ENCODE measurements at places on chromosomes 13 and 19.

- DNase-seq: no peak
Measured at GRCh38 chr13:65217471-65217995, 2012.6 kb downstream of the PCDH9 start.

DNA sequence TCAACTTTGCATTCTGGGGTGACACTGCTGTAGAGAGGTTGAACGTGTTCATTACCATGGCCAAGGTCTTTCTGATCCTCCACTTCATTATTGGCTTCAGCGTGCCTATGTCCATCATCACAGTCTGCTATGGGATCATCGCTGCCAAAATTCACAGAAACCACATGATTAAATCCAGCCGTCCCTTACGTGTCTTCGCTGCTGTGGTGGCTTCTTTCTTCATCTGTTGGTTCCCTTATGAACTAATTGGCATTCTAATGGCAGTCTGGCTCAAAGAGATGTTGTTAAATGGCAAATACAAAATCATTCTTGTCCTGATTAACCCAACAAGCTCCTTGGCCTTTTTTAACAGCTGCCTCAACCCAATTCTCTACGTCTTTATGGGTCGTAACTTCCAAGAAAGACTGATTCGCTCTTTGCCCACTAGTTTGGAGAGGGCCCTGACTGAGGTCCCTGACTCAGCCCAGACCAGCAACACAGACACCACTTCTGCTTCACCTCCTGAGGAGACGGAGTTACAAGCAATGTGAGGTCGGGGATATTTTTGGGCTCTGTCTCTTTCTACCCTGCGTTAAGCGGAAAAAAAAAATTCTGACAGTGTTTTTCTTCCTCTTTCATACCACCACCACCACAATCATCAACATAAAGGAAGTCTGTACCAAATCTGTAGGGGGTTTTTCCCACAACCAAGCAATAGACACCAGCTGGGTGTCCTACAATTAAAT is 29.5 kb downstream of the FPR3 start:
- no peak for DNase-seq

- DNase-seq: no peak
Measured at GRCh38 chr13:114019367-114019766, 45.5 kb upstream of the C13orf46 start.

DNA sequence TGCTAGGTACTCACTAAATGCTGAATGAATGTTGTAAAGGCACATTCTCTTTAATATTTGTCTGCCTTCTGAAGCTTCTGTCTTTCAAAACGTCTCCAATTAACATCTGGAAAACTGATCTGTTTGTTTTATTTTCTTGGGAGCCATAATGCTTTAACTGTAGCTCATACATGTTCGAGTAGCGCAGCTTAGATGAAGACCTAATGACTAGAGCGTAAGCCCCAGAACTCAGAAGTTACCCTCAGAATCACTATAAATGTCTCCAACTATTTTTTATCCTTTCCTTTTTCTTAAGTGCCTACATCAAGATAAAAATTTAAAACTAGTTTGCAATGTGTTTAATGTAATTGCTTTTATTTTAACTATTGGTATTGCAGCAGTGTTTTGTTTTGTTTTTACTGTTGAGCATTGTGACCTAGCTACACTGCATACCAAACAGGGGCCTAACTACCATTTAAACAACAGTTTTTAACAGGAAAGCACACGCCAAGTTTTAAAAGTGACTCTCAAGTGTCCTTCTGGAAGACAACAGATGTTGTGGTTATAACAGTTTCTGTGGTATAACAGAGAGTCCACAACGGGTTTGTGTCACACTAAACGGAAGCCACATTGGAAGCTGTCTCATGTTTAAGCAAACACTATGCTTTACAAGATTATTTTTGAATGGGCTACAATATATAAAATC is 42.0 kb downstream of the MRPL57 start:
- no peak for DNase-seq

- no peak for DNase-seq
Measured at GRCh38 chr19:45340232-45340898, at the start of gene KLC3. TSS of gene KLC3 (plus strand) at chr19:45340750. CDS start at chr19:45345542, 4,792 bp downstream.

GRCh38 chr19:9431475-9431874 is 3.9 kb downstream of the ZNF266 start:
- no peak for DNase-seq

DNA sequence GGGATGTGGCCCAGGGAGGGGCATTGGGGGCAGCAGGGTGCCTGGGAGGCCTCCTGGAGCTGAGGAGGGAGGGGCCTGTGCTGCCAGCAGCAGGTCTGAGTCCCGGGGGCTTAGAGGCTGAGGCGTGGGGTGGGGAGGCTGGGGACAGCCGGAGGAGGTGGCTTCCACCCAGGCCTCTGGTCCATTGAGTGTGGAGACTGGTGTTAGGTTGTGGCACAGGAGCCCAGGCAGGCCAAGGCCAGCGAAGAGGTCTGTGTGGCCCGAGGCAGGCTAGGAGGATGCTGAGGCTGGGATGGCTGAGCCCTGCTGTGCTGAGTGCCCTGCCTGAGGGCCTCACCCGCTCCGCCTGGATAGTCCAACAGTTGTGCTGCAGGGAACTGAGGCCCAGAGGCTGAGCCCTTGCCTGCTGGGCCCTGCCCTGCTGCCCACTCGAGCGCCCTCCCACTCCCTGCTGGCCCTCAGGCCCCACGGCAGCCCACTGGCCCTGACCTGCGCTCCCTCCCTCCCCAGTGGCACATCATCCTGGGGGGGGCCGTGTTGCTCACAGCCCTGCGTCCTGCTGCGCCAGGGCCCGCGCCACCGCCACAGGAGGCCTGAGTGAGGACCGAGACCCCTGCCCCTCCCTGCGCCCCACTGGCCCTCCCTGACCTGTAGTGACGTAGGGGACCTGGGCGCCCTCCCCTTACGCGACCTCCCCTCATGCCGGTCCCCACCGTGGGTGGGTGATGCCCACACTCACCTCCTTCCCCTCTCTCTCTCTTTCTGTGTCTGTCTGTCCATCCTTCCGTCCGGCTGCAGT is 4.9 kb upstream of the GARIN5A start:
- DNase-seq: no peak

DNA sequence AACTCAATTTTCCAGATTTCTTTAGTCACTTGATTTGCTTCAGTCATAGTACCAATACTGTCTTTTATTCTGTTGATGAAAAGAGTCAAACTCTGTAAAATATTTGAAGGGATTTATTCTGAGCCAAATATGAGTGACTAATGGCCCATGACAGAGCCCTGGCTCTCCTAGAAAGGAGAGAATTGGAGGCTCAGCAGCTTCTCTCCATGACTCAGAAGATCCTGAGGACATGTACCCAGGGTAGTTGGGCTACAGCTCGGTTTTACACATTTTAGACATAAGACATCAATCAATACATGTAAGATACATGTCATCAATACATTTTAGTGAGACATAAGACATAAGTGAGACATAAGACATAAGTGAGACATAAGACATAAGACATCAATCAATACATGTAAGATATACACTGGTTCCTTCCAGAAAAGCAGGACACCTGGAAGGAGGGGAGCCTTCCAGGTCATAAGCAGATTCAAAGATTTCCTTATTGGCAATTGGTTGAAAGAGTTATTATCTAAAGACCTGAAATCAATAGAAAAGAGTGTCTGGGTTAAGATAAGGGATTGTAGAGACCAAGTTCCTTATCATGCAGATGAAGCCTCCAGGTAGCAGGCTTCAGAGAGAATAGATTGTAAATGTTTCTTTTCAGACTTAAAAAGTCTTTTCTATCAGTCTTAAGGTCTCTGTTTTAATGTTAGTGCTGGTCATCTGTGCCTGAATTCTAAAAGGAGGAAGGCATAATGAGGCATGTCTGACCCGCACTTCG is 179.8 kb upstream of the RFC3 start:
- no peak for DNase-seq

DNA sequence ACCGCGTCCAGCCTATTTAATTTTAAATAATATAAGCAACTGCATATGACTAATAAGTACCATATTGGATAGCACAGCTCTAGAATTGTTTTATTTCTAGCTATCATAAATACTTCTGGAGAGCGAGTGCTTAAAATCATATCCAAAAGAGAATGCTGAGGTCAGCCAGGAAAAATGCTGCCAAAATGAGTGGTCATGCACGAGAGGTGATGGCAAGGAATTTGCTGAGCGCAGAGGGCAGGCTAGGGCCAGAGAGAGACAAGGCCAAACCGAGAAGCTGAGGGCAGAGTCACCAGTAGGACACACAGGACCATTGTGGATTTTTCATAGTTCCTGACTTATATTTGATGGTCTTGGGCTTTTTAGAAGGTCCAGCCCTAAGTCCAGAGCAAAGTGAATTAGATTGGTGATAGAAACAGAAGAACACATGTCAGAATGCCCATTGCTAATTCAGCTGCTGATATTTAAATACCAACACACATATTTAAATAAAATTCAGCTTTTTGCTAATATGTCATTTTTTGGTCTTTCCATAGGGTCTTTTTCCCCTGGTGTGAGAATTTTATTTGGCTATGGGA is 33.6 kb upstream of the UBL3 start:
- no peak for DNase-seq

- DNase-seq: no peak
Measured at GRCh38 chr13:97141097-97141496, 81.0 kb upstream of the MBNL2 start.
